ENCODE measurements at places on chromosomes 1 and 21.

GRCh38 chr1:65524931-65525265 is 104.4 kb downstream of the LEPR start:
- DNase-seq = no peak

- no peak for DNase-seq
Observed at GRCh38 chr1:116886291-116886878, 23.3 kb upstream of the PTGFRN start.

DNA sequence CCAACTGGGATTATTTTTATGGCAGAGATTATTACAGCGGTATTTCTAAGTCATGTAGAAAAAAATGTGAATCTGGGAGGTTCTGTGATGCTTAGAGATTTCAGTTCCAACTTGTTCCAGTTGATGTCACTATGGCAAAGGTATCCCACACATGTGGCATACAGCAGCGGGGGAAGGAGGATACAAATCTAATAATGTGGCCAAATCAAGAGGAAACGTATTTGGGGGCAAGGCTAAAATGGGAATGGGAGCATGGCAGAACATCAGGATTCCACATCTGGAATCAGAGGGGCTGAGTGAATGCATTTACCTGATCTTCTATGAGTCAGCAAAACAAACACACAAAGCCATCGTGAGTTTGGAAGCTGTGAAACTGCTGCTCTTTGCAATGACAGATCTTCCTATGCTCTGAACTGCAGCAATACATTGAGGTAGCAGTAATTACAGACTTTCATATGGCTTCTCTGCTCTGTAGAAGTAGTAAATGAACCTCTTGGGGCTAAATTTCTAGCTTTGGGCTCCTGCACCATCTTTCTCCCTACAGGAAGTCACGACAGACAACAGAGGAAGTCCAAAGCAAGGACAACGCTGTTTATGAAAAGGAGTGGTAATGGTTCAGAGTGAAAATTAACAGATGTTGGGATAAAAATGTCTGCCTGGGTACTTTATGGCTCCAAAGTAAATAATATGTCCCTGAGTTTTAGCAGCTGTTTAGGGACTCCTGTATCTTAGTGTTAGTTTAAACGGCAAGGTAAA is 55.5 kb downstream of the GABPA start:
- DNase-seq = no peak

- DNase-seq = no peak
Observed at GRCh38 chr1:20481643-20482498, 4.1 kb downstream of the CAMK2N1 start.

DNA sequence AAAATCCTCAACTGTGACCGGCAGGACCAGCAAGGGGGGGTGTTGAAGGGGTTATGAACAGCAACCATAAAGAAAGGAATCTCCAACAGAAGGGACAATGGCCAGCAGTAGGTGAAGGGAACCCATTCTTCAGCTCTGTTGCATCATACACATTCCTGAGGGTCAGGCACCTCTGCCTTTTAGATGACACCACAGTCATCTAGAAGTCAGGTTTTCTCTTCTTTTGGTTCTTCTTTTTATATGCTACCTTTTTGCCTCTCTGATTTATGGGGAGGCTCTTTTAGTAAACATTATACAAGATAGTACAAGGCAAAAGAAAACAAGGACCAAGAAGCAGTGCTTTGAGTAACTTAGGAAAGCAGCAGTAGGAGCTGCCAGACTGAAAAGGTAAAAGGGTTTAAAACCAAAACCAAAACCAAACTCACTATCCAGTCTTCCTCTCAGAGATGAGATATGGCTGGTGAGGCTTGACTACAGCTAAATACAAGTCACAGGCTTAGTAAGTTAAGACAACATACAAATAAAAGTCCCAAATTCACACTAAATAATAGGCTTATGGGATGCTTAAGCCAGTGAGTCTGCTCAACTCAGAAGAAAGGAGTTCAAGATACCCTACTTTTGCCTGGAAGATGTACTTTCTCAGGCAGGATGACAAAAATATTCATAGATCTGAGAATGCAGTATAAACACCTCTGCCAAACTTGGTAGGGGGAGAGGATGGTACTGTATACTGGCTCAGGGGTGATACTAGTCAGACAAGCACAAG is 4.1 kb downstream of the TEX38 start:
- no peak for DNase-seq

- DNase-seq = no peak
Observed at GRCh38 chr1:26950602-26951001, 9.7 kb downstream of the KDF1 start.

GRCh38 chr1:192539297-192540092 is 36.1 kb upstream of the RGS1 start:
- DNase-seq = no peak

GRCh38 chr1:11929849-11930248 is 3.6 kb upstream of the KIAA2013 start:
- DNase-seq = no peak

DNA sequence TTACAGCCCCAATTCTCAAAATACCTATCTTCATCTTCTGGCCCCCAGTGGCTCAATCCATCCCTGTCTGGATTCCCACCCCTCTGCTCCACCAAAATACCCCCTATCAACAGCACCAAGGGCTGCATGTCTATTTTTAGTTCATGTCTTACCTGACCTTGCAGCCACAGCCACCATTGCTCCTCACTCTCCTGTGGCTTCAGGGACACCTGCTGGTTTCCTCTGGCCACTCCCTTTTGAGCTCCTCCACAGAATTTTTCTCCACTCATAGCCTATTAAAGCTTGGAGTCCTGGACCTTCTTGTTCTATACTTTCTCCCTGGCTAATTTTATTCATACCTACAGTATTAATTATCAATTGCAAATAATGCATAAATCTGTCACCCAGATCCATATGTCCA is 125.3 kb upstream of the NGF start:
- DNase-seq = no peak

- no peak for DNase-seq
Observed at GRCh38 chr1:183029591-183030000, 6.4 kb downstream of the LAMC1 start.

- no peak for DNase-seq
Observed at GRCh38 chr1:119674835-119675289, 26.8 kb upstream of the ZNF697 start.

DNA sequence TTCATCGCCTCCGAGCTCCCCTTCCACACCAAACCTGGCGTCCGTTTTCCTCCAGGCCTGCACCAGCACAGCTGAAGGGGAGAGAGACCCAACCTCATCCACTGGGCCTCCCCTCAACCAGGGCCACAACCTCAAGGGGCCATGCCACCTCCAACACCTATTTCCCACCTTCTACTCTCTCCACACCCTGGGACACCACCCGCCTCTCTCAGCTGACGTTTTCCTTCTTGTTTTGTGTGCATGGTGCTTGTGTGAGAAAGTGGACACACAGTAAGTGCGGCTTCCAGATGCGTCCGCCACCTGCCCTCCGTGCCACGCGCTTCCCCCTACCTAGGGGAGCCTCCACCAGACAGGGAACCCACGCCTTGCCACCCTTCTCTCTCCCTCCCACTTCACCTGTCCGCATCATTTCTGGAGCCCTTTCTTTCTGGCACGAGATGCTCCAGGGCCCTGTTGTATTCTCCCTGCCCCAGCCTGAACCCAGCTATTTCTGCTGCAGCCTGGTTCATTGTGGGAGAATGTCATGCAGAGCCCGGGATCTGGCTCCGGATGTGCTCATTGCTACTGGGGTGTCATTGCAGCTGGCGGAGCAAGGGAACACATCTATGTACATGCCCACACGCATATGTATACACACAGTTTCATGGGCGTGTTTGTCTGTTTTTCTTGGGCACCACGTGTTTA is 1.3 kb upstream of the GNB1 start:
- DNase-seq = no peak

GRCh38 chr21:19999369-20000272 is 998.6 kb upstream of the NCAM2 start:
- DNase-seq = no peak

DNA sequence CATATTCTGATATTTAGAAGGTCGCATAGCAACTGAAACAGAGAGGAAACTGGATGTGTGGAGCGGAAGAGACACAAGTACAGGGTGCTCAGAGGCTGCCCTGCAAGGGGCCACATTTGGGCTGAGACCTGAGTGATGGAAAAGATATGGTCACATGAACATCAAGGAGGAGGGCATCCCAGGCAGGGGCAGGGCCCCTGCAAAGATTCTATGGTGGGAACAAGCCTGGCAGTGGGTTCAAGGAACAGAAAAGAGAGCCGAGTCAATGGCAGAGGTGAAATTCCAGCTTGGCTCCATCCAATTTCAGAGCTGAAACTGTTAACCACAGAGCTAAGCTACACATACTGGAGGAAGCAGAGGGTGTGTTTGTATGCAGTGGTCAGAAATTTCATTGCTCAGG is 227.7 kb downstream of the PRDM2 start:
- no peak for DNase-seq

DNA sequence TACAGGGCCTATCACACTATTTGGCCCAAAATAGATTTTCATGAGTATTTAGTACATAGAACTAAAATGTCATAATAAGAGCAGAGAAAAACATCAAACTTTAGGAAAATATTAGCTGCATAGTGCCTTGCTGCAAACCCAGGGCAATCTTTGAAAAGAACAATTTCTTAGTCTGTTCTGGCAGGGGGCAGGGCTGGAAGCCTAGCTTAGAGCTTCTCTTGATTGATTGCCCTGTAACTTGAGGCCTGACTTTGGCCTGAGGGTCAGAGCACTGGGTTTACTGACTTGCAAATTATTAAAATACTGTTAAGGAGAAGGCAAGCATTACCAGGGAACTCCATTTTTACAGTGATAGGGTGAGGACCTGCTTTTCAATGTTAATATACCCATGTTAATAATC is 115.8 kb upstream of the SPAG17 start:
- no peak for DNase-seq

GRCh38 chr1:239807361-239807760 is 284.3 kb upstream of the FMN2 start:
- no peak for DNase-seq

DNA sequence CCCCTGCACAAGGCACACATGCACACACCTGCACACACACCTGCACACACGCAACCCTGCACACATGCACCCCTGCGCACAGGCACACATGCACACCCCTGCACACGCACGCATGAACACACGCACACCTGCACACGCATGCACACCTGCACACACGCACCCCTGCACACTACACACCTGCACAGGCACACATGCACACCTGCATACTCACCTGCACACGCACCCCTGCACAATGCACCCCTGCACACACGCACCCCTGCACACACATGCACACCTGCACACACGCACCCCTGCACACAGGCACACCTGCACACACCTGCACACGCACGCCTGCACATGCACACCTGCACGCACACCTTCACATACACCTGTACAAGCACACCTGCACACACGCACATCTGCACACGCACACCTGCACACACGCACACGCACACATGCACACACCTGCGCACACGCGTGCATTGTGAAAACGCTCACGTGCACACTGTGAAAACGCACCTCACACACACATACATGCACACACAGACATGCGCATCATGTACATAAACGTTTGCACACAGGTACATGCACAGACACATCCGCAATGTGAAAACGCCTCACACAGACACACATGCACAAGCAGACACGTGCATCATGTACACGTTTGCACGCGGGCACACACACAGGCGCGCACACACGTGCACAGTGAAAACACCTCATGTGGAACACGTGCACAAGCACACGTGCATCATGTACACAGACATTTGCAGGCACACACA is 8.2 kb downstream of the DVL1 start:
- DNase-seq = no peak

- no peak for DNase-seq
Observed at GRCh38 chr1:6150006-6150938, 29.8 kb downstream of the CHD5 start.

- DNase-seq = no peak
Observed at GRCh38 chr21:45071078-45071873, 3.1 kb upstream of the ADARB1 start.

- DNase-seq = no peak
Observed at GRCh38 chr1:11940260-11940921, 5.9 kb downstream of the PLOD1 start.

DNA sequence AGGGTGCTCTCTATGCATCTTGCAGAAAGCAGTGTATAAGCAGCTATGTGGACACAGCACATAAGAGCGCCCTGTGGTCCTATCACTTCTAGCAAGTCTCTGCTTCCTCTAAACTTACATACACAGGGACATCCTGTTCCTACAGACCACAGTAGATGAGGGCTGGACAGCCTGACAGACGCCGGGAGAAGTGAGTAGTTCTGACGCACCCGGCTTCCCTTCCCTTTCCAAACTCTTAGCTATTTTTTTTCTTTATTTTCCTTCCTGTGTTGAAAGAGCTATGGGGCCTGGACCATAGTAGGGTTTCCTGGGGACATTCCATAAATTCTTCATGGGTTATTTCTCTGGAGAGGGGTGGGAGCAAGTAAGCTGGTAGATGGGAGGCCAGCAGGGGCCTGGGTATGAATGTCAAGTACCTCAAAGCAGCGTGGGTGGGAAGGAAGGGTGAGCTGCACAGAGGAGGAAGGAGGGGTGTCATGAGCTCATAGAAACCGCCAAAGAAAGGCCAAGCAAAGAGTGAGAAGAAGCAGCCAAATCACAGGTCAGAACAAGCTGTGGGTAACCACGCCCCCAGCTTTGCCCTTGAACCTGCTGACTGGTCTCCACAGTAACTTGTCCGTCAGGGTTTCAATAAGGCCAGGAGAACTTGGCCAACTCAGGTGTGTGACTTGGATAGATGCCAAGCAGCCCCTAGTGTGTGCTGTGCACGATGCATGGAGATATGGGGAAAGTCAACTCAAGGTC is 36.6 kb downstream of the PLXNA2 start:
- no peak for DNase-seq

- DNase-seq = no peak
Observed at GRCh38 chr1:15033264-15033663, 120.3 kb upstream of the TMEM51 start.

- no peak for DNase-seq
Observed at GRCh38 chr21:42677339-42678321, 24.2 kb downstream of the PDE9A start.

DNA sequence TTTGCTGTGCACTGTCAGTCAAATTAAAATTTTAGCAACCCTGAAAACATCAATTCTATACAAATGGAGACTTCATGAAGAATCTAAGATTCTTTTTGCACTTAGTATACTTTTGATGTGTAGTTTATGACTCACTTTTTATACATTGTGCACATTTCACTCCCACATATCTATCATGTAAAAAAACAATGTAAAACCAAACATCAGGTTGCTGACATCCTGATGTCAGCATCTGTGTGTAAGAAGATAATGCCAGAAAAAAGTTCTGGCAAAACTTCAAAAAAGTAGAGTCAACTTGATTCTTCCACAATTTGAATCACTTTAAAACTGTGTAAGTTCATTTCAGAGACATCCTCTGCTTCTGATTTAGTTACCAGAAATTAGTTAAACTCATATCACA is 115.7 kb downstream of the CENPF start:
- DNase-seq = no peak

Measured in activated B cell treated with CpG ODN at 0.5 μM for 24 hours (primary cell).